ENCODE measurements at places on chromosomes 3 and 15. TPM values are rescaled to one million over a fixed set of nuclear protein-coding genes. Genes with fewer than 3 reads are reported as not detected.

The KCNMB2 gene
- total RNA-seq, result not detected

The CDC25A gene
- 50.9 TPM for total RNA-seq

The KBTBD13 gene
- not detected for total RNA-seq

- no peak for DNase-seq
- peaks cover 5% of the 10 kb centered on the region for H3K27me3 ChIP-seq
- no peak overlapping the region for H3K4me3 ChIP-seq
- H3K27ac ChIP-seq, result no peak overlapping the region
- peaks cover 11% of the 10 kb centered on the region for H3K4me1 ChIP-seq
- no peaks in the 10 kb centered on the region for H3K36me3 ChIP-seq
Measured at GRCh38 chr15:31228011-31228484, 98.6 kb upstream of the KLF13 start.

The GHSR gene
- not detected for total RNA-seq

The AMT gene
- total RNA-seq, result 2.7 TPM

DNA sequence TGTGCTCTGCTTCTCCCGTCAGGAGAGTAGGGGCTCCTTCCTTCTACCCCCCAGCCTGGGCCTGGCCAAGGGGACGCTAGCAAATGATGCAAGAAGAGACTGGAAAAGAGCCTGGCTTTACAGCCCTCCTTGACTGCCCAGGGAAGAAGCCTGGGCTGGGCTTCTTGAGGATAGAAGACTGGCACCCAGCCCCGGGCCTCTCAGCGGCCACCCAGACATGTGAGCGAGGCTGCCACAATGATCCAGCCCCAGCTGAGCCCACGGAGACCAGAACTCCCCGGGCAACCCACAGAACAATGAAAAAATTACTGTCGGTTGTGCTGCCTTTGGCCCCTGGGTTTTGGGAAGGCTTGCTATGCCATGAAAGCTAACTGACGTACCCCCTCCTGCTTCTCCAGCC lies 100.6 kb upstream of the PRR20G start:
- no peaks in the 10 kb centered on the region for H3K27me3 ChIP-seq
- DNase-seq, result no peak
- H3K4me3 ChIP-seq, result no peak overlapping the region
- H3K36me3 ChIP-seq, result no peaks in the 10 kb centered on the region
- H3K27ac ChIP-seq, result no peak overlapping the region
- no peaks in the 10 kb centered on the region for H3K4me1 ChIP-seq

GRCh38 chr3:193716150-193716549 lies 123.1 kb downstream of the OPA1 start:
- no peak overlapping the region for H3K27ac ChIP-seq
- peaks cover 13% of the 10 kb centered on the region for H3K36me3 ChIP-seq
- H3K4me3 ChIP-seq, result no peak overlapping the region
- DNase-seq, result no peak

DNA sequence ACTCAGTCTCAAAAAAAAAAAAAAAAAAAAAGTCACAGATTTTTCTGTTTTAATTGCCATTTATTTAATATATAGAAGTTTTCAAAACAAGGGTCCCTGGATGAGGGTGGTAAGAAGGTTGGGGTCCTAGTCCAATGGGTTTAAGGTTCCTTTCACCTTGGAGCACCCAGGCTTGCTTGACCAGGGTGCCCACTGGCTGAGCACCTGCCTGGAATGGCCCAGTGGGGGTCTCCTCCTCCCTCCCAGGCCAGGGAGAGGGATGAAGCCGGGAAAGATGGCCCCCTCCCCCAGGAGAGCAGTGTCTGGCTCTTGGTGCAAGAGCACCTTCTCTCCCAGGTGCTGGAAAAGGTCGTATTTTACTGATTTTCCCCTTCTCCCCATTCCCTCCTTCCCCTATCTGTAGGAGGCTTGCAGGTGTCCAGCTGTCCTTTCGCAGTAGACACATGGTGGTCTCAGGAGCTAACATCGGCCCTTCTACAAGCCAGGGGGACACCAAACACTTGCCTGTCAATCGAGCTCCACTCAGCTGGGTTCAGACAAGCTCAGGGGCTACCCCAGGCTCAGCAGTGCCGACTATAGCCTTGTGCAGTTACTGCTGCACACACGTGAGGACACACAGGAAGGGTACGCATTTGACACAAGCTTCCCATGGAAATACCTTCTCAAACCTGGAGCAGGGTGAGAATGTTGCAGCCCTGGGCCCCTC lies 112.3 kb upstream of the KLF13 start:
- DNase-seq, result no peak
- peak overlapping the region; percentile 73 for H3K27ac ChIP-seq
- H3K27me3 ChIP-seq, result no peaks in the 10 kb centered on the region
- peaks cover 53% of the 10 kb centered on the region for H3K4me1 ChIP-seq

All from activated T-helper 1 cell treated with anti-CD3 and anti-CD28 coated beads, Interleukin-12 subunit alpha, Interleukin-12 subunit beta, Interleukin-2, Interleukin-4 antibody, amounts not matched to agents 30 ng/mL and 10 ng/mL and 1 ng/mL, durations not matched to agents 14 hours and 24 hours and 36 hours (primary cell).